ENCODE measurements at places on chromosomes 4 and X.

GRCh38 chr4:531721-532565 lies 32.9 kb downstream of the PIGG start:
- DNase-seq: no peak

DNA sequence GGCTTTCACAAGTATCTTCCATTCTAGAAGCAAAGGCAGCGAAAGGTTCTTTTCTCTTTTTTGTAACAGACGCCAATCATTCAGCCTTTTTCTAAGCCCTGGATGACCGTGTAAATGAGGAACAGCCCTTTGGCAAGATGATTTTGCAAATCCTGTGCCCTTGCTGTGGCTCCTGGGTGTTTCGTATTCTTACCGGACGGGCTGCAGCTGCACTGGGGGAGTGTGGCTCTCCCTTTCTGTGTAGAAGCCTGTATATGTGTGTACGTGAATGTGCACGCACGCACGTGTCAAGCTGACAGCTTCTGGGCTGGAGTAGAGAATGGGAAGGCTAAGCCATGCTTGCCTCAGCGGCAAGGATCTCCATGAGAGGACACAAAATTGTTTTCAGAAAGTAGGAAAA lies 8.2 kb downstream of the GRPEL1 start:
- DNase-seq: no peak

GRCh38 chrX:108699368-108699767 lies 37.0 kb downstream of the IRS4 start:
- DNase-seq: peak; percentile 41

DNA sequence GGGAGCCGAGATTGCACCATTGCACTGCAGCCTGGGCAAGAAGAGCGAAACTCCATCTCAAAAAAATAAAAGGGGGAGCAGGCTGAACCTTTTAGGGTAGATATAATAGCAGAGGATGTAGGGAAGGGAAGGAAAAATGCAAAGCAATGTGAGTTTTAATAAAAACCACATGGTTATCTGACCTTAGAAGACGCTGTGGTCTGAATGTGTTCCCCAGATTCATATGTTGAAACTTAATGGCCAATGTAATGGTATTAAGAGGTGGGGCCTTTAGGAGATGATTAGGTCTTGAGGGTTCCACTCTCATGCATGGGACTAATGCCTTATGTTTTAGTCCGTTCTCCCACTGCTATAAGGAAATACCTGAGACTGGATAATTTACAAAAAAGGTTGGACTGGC lies 114.1 kb upstream of the STX18 start:
- peak; percentile 69 for DNase-seq

- no peak for DNase-seq
These were observed 332.2 kb downstream of the DHX15 start for GRCh38 chr4:24252121-24252520.

GRCh38 chr4:139603576-139604410 lies 47.8 kb upstream of the SETD7 start:
- peak; percentile 72 for DNase-seq

DNA sequence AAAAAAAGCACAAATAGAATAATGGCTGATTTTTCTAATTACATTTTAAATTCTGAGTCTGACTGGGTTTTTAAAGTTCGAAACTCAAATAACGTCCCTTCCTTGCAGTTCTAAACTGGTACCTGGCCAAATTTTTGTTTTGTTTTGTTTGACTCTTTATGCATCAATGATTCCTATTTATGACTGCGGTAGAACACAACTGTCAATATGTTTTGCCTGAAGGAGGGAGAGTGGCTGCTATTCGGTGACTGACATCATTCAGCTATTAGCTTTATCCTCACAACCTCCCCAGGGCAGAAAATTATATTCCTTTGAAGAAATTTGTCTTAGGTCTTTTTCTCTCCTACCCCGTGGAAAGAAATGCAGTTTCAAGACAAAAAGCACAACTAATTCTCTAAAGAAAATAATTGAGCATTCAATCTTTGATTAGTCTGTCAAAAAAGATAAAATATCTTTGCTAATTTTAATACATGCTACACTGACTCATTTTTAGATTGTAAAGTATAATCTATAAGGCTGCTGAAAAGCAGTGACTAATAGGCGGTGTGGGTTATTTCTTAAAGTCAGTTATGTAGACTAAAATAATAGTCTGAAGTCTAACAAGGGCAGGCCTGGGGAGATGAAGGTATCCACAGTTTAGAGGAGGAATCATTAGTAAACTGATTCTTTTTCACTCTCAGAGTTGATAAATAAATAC lies 61.9 kb downstream of the TMEM150C start:
- DNase-seq: no peak

- no peak for DNase-seq
These were observed 124.9 kb downstream of the PCDH7 start for GRCh38 chr4:30844861-30845582.

DNA sequence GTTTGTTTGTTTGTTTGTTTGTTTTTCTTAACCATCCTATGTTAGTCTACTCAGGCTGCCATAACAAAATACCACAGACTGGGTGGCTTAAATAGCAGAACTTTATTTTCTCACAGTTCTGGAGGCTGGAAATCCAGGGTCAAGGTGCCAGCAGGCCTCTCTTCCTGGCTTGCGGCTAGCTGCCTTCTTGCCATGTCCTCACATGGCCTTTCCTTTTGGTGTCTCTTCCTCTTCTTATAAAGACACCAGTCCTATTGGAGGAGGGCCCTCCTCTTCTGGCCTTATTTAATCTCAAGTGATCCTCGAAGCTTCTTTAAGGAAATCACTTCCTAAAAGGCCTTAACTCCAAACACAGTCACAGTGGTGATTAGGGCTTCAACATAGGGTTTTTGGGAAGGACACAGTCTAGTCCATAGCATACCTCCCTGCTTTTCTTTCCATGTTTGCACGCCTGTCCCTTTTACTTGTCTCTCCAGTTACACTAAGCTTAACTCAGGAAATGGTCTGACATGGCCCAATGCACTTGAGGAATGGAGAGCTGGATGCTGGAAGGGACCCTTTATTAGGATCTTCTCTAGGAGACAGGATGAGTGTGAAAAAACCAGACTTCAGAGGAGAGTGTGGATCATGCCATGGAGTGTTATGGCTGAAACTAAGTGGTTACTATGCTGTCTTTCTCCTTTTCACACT lies 36.0 kb upstream of the MGST2 start:
- DNase-seq: no peak

DNA sequence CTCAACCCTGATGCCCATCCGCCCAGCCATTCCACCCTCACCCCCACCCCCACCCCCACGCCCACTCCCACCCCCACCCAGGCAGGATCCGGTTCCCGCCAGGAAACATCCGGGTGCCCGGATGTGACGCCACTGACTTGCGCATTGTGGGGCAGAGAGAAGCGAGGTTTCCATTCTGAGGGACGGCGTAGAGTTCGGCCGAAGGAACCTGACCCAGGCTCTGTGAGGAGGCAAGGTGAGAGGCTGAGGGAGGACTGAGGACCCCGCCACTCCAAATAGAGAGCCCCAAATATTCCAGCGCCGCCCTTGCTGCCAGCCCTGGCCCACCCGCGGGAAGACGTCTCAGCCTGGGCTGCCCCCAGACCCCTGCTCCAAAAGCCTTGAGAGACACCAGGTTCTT lies at the start of gene MAGEA1:
MAGEA1 (plus strand) TSS at position 154 of the 400 bp plus-strand sequence. CDS start 3,106 bp downstream, outside the sequence.
- no peak for DNase-seq

- peak; percentile 40 for DNase-seq
These were observed 6.7 kb upstream of the IRAK1 start for GRCh38 chrX:154026136-154027021.

DNA sequence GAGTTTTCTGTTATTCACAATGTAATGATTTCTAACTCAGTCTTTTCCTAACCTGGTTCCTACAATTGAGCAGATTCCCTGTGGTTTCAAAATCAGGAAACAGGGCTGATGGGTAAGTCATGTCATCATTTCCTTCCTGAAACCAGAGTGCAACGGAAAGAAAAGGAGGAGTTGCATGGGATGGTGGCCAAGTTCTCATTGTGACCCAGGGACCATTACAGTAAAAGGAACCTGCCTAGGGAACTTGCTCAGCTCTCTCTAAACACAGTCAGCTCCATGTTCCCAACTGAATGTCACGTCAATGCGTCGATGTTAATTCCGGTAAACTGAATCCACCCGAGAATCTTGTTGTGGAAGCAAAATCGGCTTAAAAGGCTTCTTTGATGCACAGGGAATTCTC lies 51.2 kb downstream of the LGI2 start:
- peak; percentile 50 for DNase-seq

GRCh38 chr4:62644372-62644771 lies 1444.2 kb downstream of the ADGRL3 start:
- peak; percentile 1 for DNase-seq

DNA sequence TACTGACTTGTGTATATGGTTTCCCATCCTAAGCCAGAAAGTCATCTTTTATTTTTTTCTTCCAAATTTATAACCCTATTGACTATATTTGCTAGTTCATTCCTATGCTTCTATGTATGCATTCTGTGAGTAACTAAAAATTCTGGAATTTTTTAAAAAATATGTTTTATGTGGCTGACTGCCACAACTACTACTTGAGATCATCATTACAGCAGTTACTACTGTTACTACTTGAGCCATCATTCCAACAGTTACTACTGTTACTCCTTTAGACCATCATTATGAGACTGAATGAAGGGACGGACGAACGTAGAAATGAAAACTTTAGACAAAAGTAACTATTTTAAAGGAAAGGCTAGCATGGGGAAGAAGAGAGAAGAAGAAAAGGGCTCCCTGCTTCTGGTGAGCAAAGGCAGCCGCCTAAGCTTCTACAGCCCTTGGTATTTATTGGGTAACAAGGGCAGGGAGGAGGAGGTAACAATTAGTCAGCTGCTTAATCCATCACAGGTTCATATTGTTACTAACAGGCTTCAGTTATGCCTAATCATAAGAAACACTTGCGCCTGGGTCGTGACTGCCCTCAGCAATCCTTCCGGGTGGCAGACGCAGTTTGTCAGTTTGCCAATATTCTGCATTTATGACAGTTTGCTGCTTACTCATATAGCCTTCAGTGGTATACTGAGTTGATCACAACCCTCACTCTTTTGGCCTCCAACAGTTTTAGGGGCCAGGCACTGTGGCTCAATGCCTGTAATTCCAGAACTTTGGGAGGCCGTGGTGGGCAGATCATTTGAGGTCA lies 80.4 kb downstream of the PDLIM5 start:
- peak; percentile 46 for DNase-seq

DNA sequence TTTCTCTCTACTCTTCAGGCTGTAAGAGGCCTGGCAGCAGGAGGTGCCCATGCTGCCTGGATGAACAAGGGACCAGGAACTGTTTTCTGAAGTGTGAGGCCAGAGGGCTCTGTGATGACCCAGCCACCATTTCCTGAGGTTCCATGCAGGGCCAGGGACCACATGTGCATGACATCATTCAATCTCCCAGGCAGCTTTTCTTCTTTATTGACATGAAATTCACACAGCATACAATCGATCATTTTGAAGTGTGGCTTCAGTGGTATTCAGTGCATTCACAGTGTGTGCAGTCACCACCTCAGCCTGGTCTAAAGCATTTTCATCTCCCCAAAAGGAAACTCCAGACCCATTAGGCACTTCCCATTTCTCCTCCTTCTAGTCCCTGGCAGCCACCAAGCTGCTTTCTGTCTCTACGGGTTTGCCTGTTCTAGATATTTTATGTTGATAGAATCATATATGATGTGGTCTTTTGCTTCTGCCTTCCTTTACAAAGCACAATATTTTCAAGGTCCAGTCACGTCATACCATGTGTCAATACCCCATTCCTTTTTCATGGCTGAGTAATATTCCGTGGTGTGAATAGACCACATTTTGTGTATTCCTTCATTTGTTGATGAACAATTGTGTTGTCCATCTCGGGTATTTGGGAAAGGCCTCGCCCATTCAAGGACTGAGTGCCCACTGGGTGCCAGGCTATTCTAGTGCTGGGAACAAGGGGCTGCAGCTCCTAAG lies 93.1 kb downstream of the PSAPL1 start:
- DNase-seq: no peak

DNA sequence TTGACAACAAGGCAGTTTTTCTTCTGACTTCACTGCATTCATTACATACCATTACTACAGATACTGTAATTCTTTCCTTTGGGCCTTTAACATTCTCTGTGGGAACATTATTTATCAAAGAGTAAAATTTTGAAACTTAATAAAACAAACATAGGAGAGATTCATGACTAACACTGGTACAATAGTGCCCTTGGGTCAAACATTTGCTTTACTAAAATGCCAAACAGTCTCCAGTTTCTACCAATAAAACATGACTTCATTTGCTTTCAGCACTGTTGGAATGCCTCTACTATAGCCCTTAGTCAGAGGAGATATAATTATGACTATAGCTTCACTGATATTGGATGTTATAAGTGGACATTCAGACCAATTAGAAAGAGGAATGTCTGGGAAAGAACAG lies 481.5 kb downstream of the PACRGL start:
- DNase-seq: no peak

GRCh38 chrX:6758234-6758633 lies 223.3 kb upstream of the VCX3A start:
- no peak for DNase-seq

DNA sequence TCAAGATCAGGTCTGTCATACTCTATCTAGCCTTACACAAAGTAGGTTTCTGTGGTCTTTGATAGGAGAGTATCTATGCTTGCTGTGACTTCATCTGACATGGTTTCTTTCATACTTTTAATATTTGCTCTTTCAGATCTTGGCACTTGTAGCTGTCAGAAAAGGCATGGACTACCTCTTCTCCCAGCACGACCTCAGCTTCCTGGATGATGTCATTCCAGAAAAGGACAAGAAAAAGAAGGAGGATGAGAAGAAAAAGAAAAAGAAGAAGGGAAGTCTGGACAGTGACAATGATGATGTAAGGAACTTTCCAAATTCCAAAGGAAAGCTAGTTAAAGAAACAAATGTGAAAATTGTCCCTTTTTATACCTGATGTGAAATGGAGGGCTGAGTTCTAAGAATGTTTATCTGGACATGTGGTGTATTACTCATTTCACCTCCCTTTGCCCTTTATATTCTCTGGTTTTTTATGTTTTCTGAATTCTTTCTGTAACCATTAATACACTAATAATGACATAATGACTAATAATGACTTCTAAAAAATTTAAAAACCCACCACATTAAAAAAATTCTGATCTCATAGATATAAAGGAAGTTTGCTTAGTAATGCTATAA lies 221.2 kb downstream of the SLC4A4 start:
- peak; percentile 33 for DNase-seq

- peak; percentile 41 for DNase-seq
These were observed 226.1 kb downstream of the SPCS3 start for GRCh38 chr4:176545872-176546271.

All from fibroblast of mammary gland (primary cell).